ENCODE measurements at places on chromosomes 12 and 14.

DNA sequence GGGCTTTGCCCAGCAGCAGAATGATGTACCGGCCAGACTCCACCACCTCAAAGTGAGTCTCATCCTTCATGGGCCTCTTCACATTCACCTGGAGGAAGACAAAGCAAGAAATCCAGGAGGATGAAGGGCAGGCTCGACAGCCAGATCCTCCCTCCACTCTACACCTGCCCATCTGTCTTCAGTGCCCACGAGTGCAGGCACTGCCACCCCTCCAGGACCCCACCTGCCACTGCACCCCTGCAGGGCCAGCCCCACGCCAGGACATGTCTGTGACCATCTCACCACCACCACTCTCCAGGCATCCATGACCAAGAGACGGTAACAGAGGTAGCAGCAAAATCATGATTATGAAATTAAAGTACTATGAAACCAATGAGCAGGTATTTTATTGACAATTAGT lies 84.3 kb upstream of the ANO2 start:
- no peak for DNase-seq

- no peak for DNase-seq
These were observed 43.3 kb downstream of the OTOGL start for GRCh38 chr12:80142640-80143039.

- no peak for DNase-seq
These were observed 238.0 kb upstream of the FOXN3 start for GRCh38 chr14:89654998-89655397.

DNA sequence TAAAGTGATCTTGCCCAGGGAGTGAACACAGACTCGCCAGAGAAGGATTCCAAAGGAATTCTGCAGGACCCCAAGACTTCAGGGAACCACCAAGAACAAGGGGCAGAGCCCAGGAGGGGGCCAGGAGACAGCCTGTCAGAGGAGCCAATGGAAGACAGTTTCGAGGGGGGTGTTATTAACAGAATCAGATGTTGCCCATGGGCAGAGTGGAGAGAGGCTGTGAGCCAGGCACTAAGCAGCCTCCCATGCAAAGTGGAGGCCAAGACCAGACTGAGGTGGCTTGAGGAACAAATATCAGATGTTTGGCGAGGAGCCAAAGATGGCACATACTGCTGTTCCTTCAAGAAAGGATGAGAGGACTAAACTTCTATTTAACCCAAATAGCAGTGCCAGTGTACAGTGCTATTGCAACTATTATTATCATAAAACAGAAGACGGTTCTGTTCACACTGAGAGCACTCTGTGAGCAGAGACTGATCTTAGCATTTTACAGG lies 12.6 kb downstream of the APPL2 start:
- DNase-seq: no peak

GRCh38 chr12:108875682-108876361 lies 4.1 kb upstream of the DAO start:
- no peak for DNase-seq

- DNase-seq: no peak
These were observed 958.3 kb downstream of the GALC start for GRCh38 chr14:87034680-87035079.

- no peak for DNase-seq
These were observed 106.5 kb downstream of the ETV6 start for GRCh38 chr12:11756022-11756421.

GRCh38 chr14:50928002-50928635 lies 16.2 kb downstream of the PYGL start:
- DNase-seq: no peak

DNA sequence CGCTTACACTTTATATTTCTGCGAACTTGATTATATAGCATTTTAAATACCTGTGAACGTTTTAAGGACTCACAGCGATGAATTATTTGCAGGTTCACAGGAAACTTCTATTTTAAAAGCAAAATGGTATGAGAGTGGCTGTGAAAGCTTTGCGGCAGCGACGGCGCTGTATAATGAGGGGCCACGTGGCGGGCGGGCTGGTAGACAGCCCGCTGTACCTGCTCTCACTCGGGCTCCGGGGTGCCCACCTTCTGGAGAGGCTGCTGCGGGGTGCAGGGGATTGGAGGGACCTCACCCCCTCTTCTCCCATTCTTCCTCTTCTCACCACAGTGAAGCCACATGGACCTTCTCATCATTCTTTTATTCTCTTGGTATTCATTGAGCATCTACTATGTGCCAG lies 164.2 kb upstream of the MYL2 start:
- no peak for DNase-seq

GRCh38 chr12:117034249-117034648 lies 65.0 kb downstream of the TESC start:
- DNase-seq: no peak

DNA sequence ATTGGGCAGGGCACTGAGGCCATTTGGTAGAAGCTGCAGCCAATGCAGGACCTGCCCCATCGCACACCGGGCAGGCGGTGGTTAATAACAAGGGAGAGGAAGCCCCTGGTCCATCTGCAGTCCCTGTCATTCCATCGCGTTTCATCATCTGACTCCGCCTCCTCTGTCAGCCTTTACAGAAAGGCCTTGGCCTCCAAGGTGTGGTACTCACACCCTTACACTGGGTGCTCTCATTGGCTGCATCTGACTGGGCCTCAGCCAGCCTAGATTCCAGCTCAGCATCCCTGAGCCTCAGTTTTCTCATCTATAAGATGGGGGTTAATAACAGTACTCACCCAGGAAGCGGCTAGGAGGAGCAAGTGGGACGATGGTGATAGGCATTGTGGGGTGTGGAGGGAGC lies 14.7 kb upstream of the HHIPL1 start:
- DNase-seq: no peak

DNA sequence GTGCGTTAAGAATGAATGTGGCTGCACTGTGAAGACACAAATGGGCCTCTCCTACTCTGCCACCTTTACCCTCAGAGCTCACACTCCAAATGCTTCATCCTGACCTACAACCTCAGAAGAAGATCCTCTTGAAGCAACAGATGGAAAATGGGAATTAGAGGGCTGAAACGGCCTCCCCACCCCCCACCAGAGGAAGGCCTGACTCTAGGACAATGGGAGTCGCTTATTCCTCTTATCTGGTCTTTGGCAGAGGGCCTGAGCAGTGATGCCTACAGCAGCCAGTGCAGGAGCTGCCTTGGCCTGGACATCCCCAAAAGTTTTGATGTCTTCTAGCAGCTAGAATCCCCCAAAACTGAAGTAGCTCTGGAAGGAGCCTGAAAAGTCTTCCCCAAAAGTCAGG lies 29.2 kb downstream of the BTBD7 start:
- DNase-seq: no peak

DNA sequence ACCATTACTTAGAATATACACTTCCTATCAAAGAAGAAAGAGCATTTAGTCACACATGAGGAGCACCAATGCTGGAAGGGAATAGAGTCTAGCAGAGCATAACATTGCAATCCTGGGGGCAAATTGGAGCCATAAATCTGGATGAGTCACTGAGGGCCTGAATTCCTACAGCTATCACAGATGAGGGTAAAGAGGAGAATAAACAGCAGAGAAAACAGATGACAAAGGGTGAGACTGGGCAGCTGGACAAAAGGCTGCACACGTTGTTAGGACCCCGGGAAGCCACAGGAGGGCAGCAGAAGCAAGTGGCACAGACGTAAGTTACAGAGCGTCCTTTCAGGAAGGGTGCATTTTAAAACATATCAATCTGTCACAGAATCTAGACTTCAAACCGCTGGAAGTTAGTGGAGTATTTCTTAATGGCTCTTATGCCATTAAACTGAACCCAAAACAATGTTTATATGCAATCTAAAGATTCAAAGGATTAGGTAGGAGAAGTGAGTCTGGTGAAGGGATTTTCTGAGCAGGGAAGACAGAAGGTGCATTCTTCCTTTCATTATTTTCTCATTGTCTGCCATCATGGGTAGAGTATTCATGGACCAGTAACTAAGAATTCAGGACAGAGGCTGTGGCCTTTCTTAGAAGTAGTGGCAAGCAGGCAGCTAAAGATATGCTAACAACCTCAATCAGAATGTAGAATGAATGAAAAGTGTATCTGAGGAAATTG lies 159.8 kb upstream of the DAAM1 start:
- DNase-seq: peak; percentile 2

- DNase-seq: peak; percentile 68
These were observed 1.4 kb downstream of the MAP3K9 start for GRCh38 chr14:70807898-70808415.

- DNase-seq: no peak
These were observed 52.0 kb downstream of the KCNMB4 start for GRCh38 chr12:70418101-70418500.

DNA sequence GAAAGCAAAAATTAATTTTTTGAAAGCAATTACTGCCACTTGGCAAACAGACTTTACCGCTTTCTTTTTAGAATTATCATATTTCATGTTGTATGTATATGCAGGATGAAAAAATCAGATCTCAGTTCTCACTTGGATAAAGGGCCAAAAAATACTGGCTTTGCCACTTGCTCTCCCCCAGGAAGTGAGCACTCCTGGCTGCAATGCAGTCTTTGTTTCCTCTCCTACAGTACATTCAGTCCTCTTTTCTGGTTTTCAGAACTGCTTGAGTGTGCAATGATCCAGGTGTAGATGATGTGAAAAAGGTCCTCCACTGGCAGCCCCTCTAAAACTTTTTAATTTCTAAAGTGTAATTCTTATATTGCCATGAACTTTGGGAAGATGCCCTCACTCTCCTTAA lies 183.4 kb downstream of the SLC25A21 start:
- DNase-seq: no peak

- DNase-seq: no peak
These were observed 328.0 kb downstream of the DPF3 start for GRCh38 chr14:72565917-72566316.

- DNase-seq: peak; percentile 27
These were observed 1.3 kb downstream of the TEDC1 start for GRCh38 chr14:105492031-105492970.

DNA sequence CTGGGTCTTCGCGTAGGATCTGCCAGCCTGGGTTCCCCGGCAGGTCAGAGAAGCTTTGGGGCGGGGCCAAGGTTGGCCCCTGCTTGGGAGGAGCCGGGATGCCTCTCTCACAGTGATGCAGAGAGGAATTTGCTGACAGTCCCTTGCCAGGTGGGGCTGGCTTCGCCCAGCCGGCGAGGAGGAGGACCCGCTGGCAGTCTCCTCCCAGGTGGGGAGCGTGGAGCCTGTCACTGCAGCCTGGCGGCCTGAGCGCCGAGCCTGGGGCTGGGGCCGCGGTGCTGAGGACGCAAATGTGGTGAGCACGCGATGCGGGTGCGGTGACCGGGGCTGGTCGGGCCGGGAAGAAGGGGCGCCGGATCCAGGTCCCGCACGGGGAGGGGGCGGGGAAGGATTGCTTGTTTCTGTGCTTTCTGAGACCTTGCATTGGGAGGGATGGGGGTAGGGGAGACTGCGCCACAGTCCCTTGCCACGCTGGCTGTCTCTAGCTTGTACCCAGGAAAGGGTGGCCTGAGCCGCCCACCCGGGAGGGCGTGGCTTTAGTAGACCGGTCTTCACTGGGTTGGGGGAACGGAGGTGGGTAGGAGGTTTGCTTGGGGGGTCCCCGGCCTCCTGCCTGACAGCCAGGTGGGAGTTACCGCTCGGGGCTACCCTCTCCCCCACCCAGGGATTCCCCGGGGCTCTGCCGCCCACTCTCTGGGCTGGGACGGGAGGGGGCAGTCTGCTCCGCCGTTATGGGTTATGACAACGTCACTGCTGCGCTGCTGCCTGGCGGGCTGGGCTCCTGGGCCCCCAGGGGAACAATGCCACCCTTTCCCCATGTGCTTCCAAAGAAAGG lies at the start of gene TMEM63C:
Gene TMEM63C (plus strand): TSS at position 196 of the 835 bp plus-strand sequence. CDS start 37,016 bp downstream, outside the sequence.
- DNase-seq: peak; percentile 67

Data from CD4-positive, alpha-beta T cell treated with Interleukin-21 for 1 hour (primary cell).